Activated CD4-positive, alpha-beta memory T cell treated with anti-CD3 and anti-CD28 coated beads, Interleukin-2, amount 10 ng/mL, durations not matched to agents 7 days and 5 days (primary cell): ENCODE measurements at places on chromosomes 12 and 14.

- H3K36me3 ChIP-seq: peaks cover 3% of the 10 kb centered on the region
- no peaks in the 10 kb centered on the region for H3K4me1 ChIP-seq
- H3K4me3 ChIP-seq: no peak overlapping the region
- peaks cover 18% of the 10 kb centered on the region for H3K27me3 ChIP-seq
- DNase-seq: no peak
These were observed 336.1 kb downstream of the MED13L start for GRCh38 chr12:115941362-115941761.

- DNase-seq: no peak
- no peaks in the 10 kb centered on the region for H3K27me3 ChIP-seq
- no peak overlapping the region for H3K27ac ChIP-seq
- H3K36me3 ChIP-seq: no peaks in the 10 kb centered on the region
These were observed 467.3 kb downstream of the NRXN3 start for GRCh38 chr14:78637489-78637888.

- H3K4me3 ChIP-seq: no peak overlapping the region
- no peak overlapping the region for H3K27ac ChIP-seq
- DNase-seq: no peak
These were observed 82.4 kb upstream of the DIO3 start for GRCh38 chr14:101478796-101479410.

- peak overlapping the region; percentile 34 for H3K27ac ChIP-seq
- DNase-seq: no peak
- peaks cover 55% of the 10 kb centered on the region for H3K36me3 ChIP-seq
- no peak overlapping the region for H3K4me3 ChIP-seq
- peaks cover 16% of the 10 kb centered on the region for H3K4me1 ChIP-seq
- H3K27me3 ChIP-seq: no peaks in the 10 kb centered on the region
These were observed 101.2 kb downstream of the PEBP1 start for GRCh38 chr12:118237052-118237665.

DNA sequence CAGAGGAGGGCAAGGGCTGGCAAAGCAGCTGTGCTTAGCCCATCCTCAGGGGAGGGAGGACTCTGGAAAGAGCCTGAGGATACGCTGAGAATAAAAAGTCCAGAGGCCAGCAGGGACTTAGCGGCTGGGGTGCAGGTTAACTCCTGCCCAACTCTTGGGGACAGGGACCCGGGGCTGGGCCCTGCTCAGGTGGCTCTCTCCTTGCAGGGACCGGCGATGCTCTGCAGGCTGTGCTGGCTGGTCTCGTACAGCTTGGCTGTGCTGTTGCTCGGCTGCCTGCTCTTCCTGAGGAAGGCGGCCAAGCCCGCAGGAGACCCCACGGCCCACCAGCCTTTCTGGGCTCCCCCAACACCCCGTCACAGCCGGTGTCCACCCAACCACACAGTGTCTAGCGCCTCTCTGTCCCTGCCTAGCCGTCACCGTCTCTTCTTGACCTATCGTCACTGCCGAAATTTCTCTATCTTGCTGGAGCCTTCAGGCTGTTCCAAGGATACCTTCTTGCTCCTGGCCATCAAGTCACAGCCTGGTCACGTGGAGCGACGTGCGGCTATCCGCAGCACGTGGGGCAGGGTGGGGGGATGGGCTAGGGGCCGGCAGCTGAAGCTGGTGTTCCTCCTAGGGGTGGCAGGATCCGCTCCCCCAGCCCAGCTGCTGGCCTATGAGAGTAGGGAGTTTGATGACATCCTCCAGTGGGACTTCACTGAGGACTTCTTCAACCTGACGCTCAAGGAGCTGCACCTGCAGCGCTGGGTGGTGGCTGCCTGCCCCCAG lies 2.8 kb downstream of the B3GNT4 start:
- H3K36me3 ChIP-seq: peaks cover 19% of the 10 kb centered on the region
- no peak overlapping the region for H3K27ac ChIP-seq
